BE2C (cell line): ENCODE measurements at places on chromosomes 6 and 20.

GRCh38 chr6:12112540-12113189, 100.6 kb downstream of the HIVEP1 start:
- DNase-seq, result no peak

DNA sequence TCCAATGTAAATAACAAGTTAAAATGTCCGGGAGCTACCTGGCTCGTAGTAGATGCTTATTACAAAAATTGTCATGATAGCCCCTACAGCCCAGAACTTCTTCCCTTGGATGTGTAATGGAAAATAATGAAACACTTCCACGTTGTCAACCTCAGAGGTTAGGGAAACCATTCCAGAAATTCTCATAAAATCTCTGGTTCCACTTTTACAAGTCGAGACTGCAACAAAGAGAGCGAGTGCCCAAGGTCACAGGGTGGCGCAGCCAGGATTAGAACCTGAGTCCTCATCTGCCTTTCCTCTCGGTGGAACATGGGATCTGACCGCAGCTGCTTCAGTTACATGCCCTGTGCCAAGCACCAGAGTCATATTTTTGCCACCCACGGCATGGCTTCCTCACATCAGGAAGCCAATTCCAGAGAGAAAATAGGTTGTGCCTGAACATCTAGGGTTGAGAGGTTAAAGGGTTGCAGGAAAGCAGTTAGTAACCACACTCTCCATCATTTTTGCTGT, 157.6 kb downstream of the SOBP start:
- no peak for DNase-seq

GRCh38 chr6:133435065-133435728, 194.0 kb downstream of the EYA4 start:
- peak; percentile 44 for DNase-seq

DNA sequence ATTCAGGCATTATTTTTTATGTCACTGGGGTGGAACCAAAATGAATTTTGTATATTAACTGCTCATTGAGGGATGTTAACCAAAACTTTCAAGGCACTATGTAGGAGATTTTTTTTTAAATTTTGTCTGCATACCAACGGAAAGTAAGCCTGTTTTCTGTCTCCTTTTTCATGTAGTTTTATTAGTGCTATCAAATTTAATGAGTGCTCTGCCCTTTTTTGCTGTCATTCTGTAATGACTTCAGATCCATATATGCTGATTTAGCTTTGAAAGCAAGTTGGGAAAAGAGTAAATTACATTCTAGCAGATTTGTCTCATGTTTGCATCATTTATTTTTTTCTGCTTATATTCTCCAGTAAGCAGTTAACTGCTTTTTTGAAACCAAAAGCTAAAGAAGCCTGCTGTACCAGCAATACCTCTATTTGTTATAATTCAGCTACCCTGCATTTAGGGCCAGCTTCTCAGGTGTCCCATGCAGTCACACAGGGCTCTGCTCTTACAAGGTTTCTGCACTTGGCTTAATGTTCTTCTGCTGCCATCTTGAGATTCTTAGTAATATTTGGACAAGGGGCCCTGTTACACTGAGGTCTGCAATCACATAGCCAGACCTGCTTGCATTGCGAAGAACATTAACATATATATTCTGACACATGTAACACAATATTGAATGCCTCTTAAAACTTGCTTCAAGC, 429.0 kb downstream of the UTRN start:
- DNase-seq, result no peak

GRCh38 chr6:111541682-111542065, 58.7 kb upstream of the REV3L start:
- no peak for DNase-seq

DNA sequence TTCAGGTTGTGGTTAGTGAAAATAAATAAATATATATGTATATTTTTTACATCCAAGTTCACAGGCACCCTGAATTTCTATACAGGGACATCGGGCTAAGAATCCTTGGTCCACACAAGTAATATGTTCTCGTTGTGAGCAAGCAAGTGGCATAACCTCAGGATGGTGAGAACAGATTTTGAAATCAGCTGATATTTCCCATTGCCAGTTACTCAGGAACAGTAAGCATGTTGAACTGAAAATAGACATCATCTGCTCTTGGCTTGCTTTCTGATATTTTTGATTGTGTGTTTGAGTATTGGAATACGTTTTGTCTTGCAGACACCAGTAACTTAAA, 87.7 kb downstream of the TRMT6 start:
- no peak for DNase-seq

DNA sequence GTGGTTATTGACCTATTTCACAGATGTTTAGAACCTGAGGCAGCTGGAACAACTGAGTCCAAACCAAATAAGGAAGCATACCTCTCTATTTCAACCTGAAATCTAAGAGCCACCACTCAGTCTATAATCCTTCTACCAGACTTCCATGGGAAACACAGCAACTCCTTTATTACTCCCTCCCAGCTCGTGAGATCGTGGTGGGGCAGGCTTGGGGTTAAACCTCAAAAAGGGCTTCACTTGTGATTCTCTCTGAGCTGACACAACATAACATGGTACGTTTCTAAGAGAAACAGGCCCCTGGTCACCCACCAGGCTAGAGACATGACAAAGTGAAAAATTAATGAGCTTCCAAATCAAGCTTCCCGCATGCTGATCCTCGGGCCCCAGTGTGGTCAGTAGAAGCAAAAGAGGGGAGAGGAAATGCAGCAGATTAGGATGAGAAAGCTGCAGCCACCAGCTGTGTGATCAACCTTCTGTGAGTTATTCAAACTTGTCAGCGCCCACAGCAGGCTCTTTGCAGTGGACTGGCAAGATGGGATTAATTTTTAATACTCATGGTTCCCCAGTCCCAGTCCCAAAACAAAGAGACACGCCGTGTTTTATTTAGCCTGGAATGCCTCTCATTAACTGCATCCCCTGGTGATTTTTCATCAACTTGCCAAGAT, 9.3 kb downstream of the PKHD1 start:
- DNase-seq, result no peak

DNA sequence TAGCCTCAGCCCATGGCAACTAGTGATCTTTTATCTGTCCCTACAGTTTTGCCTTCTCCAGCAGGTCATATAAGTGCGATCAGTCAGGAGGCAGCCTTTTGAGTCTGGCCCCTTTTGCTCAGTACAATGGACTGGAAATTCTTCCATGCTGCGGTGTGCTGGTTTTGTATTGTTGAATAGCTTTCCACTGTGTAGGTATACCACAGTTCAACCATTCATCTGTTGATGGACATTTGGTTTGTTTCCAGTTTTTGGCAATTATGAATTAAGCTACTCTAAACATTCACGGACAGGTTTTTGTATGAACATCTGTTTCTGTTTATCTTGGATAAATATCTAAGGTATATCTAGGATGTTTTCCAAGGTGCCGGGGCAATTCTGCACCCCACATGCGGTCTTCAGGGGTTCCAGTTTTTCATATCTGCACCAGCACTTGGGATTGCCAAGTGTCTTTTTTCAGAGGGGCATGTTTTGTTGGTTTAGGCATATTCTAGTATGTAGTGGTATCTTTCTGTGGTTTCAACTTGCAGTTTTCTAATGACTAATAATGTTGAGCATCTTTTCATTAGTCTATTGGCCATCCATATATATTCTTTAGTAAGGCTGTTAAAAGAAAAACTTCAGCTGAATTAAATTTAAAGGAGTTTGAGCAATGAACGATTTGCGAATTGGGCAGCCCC, 141.0 kb downstream of the TFAP2C start:
- DNase-seq, result no peak

GRCh38 chr20:63843222-63843621, 12.2 kb upstream of the ZBTB46 start:
- no peak for DNase-seq

- DNase-seq, result no peak
Measured at GRCh38 chr6:51614725-51615124, 472.7 kb downstream of the PKHD1 start.

DNA sequence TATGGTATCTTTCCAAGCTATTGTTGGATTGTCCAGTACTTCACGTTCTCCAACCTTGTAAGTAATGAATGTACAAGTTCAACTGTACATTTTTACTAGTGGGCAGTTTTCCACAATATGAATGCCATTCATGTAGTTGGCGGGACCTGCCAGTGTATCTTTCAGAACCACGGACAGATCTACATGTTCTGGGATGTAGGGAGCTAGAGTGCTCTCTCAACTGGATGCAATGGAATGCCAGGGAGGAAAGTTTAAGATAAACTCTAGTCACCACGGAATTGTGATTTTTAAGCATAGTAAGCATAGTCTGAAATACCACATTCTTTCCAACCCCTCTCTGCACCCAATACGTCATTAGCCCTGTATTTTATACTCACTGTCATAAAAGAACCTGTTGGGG, 21.5 kb upstream of the HLA-C start:
- DNase-seq, result no peak

DNA sequence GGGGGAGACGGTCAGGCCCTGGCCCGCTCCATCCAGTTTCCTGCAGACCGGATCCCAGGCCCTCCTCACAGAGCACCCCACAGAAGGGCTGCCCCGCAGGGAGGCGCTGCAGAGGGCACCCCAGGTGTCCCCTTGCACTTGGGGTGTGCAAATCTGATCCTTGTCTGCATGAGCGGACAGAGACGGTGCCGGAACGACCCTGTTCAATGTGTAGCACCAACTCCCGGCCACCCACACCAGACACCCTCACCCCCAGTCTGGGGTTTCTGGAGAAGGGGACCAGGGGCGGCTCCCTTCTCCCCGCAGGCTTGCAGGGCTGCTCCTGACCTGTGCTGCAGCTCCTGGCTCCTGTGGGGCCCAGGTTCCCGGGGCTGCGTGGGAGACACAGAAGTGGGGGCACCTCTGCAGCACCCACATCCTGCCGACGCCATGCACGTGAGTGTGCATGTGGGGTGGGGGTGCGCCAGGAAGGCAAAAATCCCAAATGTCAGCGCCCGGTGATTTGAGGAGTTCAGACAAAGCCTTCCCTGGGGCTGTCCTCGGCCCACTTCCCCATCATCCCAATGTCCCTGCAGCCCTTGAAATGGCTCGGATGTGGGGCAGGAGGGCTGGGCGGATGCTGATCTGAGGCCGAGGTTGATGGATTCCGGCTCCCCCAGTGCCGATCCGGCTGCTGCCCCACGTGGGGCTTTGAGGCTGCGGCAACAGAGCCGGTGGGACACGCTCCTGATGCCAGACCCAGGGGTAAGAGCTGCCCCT, 85.3 kb upstream of the BHLHE23 start:
- DNase-seq, result peak; percentile 3

- DNase-seq, result no peak
Measured at GRCh38 chr6:41071501-41071922, 644 bp downstream of the OARD1 start.

GRCh38 chr6:131736003-131736596, 25.3 kb upstream of the CTAGE9 start:
- peak; percentile 22 for DNase-seq

- DNase-seq, result no peak
Measured at GRCh38 chr6:135054226-135054568, 425 bp downstream of the HBS1L start.

DNA sequence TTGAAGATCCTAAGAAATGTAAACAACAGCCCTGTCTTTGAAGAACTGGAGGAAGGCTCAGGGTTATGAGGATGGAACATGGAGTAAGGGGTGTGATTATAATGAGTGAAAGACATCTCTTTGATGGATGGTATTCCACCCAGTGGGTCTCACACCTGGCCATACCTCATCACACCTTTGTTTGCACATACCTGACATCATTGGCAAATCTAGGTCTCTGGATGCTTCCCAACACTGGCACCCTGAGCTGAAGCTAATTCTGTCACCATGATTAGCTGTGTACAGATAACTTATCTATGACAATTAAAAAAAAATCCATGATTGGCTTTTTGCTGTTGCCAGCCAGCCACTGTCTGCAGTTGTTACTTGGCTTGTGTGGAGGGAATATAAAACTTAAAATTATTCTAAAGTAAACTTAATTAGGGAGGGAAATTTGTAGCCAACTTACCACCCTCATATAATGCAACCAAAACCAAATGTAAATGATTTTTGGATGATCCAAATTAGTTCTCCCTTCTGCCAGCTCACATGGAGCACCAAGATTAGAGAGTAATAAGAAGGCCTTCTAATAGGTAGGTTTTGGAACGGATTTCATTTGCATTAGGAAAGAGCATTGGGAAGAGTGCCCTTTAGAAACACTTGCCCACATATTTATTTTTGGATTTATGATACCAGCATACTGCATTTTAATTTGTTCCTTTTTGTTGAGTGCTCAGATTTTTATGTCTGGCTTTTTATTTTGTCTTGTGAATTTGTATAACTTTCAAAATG, 249.5 kb downstream of the SOX4 start:
- no peak for DNase-seq

DNA sequence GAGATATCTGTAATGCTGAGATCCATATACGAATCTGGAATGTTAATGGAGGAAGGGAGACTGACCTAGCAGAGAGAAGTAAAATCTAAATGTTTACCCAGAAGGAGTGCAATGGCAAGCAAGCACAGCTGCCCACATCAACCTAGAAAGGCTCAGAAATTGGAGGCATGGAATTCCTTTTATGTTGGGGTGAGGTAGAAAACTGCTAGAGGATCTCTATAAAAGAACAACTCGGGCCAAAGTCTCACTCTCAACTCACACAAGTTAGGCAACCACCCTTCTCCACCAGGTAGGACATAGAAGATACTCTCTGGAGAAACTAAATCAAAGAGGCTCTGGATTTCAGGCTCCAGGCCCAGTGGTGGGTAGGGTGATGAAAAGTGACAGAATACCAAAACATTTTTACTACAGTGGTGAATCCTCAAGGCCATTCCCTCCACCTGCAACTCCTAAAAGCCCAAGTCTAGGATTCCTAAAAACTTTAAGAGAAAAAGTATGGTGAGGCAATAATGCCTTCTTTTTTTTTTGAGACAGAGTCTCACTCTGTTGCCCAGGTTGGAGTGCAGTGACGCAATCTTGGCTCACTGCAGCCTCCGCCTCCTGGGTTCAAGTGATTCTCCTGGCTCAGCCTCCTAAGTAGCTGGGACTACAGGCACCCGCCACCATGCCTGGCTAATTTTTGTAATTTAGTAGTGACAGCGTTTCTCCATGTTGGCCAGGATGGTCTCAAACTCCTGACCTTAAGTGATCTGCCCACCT, 9.5 kb upstream of the ADGRG6 start:
- DNase-seq, result no peak

DNA sequence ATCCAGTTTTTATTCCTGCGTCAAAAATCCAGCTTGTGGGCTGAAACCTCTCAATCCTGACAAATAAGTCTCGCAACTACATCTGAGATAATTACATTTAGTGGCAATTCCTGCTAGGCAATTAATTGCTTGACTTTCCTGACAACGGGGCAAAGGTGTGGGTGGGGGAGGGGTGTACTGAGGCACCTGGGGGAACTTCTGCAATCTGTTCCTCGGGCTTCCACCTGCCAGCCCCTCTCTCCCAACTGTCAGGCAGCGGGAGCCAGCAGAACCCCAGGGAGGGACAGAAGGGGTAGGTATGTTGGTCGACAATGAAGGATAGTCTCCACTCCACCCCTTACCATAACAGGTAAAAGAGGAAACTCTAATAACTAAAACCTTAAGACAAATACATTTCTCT, 6.8 kb downstream of the C6orf52 start:
- no peak for DNase-seq

GRCh38 chr20:3109350-3110302, 25.1 kb upstream of the AVP start:
- DNase-seq, result no peak

GRCh38 chr20:60976913-60977312, 275.1 kb upstream of the CDH4 start:
- no peak for DNase-seq
